ENCODE measurements at places on chromosomes 1 and 21.

DNA sequence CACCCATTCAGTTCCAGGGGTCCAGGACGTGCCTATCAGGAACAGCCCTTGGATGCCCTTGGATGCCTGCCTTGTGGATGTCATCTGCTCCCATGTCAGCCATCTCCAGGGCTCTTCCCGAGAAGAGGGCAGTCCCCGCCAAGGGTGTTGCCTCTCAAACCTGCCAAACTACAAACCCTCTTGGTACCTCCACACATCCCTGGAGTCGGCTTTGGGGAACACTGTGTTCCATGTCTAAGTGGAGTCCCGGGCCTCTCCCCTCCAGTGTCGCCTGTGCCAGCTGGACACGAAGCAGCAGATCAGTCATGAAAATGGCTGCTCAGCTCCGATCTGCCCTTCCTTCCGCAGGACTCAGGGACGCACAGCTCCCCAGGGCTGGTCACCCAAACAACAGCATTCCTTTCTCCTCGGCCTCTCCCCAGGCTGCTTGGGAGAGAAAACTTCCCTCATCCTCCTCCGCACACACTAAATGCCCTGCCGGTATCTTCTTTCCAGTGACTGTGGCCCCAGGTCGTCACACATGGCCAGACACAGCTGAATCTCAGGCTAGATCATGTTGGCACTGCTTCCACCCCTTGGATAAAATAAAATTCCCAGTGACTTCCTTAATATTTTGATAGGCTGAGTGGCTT is 53.4 kb downstream of the GALNT2 start:
- no peak for DNase-seq

DNA sequence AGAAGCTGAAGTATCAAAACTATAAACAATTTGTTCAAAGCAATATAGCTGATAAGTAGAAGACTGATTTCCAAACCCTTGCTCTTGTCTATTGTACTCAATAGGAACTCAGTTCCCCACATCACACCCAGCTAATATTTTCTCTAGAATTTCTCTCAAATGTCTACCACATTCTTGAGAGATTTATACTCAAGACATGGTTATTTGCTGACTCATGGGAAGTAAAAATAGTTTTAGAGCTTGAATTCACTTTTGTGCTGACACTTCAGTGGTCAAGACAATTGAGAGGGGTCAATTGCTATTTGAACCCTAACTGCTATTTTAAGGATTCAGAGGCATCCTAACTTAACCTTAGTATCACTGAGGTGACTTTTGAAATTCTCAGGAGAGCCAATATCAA is 99.0 kb downstream of the TNNI3K start:
- no peak for DNase-seq

DNA sequence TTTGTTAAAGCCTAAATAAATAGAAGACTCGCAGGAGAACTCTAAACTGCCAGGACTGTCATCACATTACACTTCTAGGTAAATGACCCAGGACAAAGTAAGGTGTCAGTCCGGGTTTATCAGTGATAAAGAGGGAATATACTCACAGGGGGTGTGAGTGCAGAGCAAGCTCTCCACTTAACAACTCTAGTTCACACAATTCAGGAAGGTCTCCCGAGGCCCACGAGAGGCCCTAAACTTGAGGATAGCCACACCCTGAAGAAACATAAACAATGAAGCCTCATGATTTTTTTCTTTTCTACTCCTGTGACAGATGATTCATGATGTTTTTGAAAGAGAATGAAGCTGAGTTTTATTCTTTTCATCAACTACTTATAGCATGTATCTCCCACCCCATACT is 65.6 kb upstream of the EXO1 start:
- no peak for DNase-seq

GRCh38 chr1:227068883-227069282 is 128.8 kb downstream of the COQ8A start:
- no peak for DNase-seq

- peak; percentile 83 for DNase-seq
Observed at GRCh38 chr1:43367904-43368645, at the start of gene ELOVL1. Gene ELOVL1 (minus strand): TSS chr1:43368011. CDS start chr1:43365609, 2,402 bp downstream.

DNA sequence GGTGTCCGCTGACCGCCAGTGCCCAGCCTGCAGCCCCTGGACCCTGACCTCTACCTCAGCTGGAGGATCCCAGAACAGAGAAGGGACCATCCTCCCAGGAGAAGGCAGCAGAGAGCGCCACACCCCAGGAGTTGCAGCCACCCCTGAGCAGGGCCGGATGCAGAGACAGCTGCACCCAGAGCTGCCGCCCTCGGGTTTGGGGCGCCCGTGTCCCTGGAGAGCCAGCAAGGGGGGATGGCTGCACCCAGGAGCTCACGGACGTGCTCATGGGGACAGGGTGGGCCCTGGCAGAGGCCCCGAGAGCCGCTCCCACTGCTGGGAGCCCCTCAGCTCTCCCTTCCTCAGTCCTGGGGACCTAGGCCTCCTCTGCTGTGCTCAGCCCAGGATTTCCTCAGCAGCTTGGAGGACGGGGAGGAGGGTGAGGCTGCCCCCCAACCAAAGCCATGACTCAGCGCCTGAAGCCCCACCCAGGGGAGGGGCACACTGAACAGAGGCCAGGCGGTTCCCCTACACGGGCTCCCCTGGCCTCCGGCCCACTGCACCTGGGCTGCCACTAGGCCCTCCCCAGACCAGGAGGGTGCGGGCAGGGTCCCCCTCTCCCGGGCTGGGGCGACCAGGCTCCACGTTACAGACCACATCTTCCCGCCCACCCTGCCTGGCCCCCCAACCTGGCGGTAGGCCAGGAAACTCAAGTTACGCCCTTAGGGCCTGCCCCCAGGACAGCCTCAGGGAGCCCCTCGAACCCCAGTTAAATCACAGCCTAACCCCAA is 2.2 kb downstream of the ACAP3 start:
- DNase-seq, result no peak

DNA sequence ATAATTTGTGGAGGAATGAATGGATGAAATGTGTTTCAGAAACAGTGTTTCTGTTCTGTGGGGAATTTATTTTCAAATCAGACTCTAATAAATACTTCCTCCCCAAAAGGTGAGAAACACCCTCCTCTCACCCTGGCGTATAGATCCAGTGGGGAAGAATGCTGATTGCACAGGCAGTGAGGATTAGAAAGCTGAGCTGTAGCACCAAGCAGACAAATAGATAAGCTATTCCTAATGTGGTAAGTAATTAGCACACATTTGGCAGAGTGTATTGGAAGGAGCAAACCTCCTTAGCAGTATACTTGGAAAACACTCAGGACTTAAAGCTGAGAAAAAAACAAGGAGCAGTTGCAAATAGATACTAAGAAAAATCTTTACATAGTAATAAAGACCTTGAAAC is 50.8 kb downstream of the NUF2 start:
- DNase-seq, result no peak

GRCh38 chr1:87196110-87196827 is 132.4 kb upstream of the LMO4 start:
- DNase-seq, result no peak

- DNase-seq, result peak; percentile 31
Observed at GRCh38 chr1:36934061-36934460, 100.3 kb downstream of the GRIK3 start.

GRCh38 chr1:234478152-234478480 is 863 bp downstream of the TARBP1 start:
- DNase-seq, result peak; percentile 58

DNA sequence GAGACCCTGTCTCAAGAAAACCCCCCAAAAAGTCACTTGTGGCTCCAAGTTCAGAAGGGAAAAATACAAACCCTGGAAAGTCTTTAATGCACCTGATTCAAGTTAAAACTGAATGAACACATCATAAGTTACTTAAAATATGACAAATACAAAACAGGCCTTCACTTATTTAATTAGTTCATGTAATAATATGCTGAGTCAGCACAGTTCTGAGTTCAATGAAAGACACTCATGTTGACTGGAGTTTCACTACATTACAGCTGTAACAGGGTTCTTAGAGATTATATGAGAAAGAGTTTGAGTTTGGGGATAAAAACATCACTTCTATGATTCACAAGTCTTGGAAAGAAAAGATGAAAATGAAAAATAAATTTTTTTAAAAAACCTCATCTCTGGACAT is 51.0 kb downstream of the DEGS1 start:
- DNase-seq, result no peak

DNA sequence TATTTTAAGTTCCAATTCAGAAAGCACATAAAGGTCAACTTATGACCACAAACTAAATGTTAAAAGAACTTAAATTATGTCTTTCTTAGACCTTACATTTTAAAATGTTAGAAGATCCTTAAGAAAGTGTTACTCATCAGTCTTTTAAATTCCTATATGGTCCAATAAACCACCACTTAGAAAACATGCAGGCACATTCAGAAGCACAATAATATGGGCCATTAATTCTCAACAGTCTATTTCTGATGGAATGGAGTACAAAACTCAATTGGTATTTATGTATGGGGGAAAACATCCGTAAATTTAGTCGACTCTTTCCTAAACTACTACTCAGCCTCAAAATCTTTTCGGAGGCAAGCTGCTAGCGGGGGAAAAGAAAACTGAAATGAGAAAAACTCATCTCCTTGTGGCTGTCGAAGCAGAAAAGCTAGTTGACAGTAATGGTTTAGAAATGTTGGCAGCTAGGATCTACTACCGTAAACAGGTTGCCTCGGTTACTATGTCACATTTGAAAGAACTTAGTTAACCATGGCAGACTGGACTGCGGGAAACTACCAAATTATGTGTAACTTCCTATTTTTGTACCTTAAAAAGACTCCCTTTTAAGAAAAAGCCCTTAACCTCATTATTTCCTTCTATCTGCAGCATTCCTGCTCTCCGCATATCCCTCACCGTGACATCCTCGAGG is 1.0 kb downstream of the TRMT1L start:
- no peak for DNase-seq

DNA sequence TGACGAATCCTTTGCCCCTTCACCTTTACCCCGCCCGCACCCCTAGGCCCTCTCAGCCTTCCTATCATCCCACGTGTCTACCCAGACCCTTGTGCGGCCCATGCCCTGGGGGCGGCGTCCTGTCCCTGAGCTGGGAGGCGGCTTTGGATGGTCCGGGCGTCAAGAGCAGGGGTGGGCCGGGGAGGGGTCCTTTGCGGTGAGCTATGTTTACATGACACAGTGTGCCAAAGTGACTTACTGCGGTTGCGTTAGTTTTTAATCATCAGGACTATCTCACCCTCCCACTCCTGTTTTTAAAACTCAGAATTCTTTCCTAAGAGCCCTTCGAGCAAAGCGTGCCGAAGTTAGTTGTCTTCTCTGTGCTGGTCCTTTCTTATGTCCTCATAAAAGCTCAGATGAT is 144.6 kb downstream of the PGBD5 start:
- no peak for DNase-seq

GRCh38 chr1:64308866-64309265 is 105.4 kb downstream of the UBE2U start:
- no peak for DNase-seq

DNA sequence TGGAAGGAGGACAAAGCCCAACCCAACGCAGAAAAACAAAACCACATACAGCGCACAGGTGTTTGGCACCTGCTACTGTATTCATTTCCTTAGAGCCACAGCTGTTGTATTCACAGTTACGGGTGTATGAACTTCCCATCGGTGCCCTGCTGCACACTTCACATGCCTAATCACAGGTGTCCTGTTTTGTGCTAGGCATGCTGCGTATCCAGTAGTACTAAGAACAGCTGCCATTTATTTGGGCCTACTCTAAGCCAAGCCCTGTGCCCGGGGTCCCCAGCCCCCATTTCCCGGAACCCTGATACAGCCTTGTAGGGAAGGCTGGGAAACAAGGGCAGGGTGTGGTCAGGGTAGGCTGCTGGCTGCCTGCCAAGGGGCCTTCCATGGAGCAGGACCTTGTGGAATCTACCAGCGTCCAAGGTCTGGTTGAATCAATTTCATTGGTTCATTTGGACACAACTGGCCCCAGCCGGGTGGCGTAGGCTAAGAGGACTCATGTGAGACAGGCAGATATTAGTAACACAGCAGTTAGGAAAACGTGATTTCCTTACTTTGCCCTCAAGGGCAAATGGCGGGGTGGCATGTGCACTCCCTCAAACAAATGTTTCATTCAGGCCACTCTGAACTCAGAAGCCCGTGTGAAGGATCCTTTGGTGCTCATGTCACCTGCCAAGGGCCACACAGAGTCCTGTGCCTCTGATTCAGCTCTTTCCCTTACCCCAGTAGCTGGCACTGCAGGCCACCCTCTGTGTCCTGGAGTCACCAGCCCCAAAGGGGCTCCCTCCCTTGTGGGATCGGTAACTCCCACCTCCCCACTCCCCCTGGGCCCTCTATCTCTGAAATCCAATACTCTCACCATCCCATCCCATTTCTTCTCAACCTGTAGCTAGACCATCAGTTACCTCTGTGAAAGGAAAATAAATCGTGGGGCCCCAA is 986 bp upstream of the RNF186 start:
- DNase-seq, result peak; percentile 30

- peak; percentile 82 for DNase-seq
Observed at GRCh38 chr1:67880056-67880601, 46.9 kb upstream of the GNG12 start.

GRCh38 chr1:17122521-17123164 is 3.4 kb upstream of the PADI2 start:
- DNase-seq, result no peak

DNA sequence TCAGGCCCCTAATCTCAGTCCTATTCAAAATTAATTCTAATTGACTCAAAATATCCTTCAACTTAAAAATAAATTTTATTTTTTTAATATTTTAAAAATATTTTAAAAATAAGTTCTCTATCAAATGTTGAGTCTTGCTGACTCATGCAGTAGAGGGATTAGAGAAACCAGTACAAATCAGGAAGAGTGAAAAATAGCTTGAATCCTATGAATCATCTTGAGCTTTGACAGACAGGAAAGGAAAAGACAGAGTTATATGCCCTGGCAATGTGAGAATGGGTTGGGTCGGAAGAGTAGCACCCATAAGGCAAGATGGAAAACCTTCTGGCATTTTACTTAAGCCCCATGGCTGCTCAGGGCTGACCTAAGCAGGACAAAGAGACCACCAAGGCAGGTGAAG is 346.6 kb upstream of the RUNX1 start:
- no peak for DNase-seq

DNA sequence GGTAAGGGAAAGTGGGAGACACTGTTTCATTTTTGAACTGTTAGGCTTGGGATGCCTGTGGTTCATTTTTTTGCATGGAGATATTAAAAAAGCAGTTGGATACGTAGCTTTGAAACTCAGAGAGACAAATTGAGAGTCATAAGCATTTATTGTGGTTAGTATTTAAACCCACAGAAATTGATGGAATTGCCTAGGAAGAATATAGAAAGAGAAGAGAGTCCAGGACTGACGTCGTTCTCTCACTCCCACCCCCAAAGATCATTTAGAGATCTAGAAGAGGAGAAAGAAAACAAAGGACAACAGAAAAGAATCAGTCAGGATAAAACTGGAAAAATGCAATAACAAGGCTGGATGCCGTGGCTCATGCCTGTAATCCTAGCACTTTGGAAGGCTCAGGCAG is 73.2 kb upstream of the BMP8A start:
- no peak for DNase-seq

GRCh38 chr1:155226910-155227260 is 18.4 kb downstream of the MTX1 start:
- peak; percentile 69 for DNase-seq

GRCh38 chr1:177975588-177976495 is 6.0 kb upstream of the SEC16B start:
- no peak for DNase-seq

Data from NCI-H1092 (cell line).